Mesangial cell (primary cell): ENCODE measurements at places on chromosomes 6 and 20. TPM values are rescaled to one million over a fixed set of nuclear protein-coding genes. Genes with fewer than 3 reads are reported as not detected.

The NUDT3 gene
- 13.2 and 20.9 TPM in 2 replicates for total RNA-seq

The IL17F gene
- not detected in 2 replicates for total RNA-seq

The MDFI gene
- 22.8 and 47.9 TPM in 2 replicates for total RNA-seq

The ZNF334 gene
- 1.1 and 2.0 TPM in 2 replicates for total RNA-seq

The PREP gene
- 18.0 and 20.0 TPM in 2 replicates for total RNA-seq

The SULF2 gene
- total RNA-seq: 9.0 and 55.0 TPM in 2 replicates

The BANF2 gene
- total RNA-seq: not detected in 2 replicates

The TUBB2B gene
- 95.3 and 95.6 TPM in 2 replicates for total RNA-seq

The MKKS gene
- total RNA-seq: 5.1 and 7.5 TPM in 2 replicates

The SLC22A2 gene
- total RNA-seq: 0.16 and 0.38 TPM in 2 replicates

The SLC18B1 gene
- total RNA-seq: 3.4 and 5.2 TPM in 2 replicates
